ENCODE measurements at places on chromosomes 13 and 19.

DNA sequence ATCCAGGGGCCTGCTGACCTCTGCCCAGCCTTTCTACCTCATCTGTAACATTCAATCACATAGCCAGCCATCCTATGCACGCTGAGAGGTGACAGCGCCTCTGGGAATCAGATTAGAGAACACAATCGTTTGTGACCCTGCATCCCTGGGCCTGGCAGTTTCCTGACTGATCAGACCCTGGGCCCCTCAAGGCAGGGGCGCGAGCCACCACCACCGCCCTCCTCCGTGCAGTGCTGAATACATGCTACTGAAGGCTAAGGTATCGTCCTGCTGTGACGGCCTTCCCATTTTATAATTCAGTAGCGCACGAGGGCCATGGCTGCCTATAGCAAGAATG, 1.3 kb downstream of the TMTC4 start:
- DNase-seq: no peak

GRCh38 chr13:61156753-61157152, 258.9 kb downstream of the PCDH20 start:
- no peak for DNase-seq

DNA sequence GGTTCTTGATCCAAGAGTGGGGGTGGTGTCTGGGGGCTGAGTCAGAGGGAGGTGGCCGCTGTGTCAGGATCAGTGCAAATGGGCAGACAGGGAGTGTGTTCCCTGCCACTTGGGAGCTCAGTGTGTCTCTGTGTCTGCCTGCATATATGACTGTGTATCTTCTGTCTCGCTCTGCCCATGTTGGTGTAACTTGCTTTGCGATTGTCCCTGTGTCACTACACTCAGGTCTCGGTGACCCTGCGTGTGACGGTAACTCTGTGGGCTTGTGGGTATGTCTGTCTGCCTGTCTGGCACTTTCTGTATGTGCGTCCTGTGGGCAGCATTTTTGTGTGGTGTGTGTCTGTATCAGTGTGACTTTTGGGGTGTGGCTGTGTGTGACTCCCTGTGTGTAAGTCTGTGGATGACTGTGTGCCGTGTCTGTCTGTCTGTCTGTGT, 8.2 kb upstream of the ERFL start:
- peak; percentile 61 for DNase-seq

DNA sequence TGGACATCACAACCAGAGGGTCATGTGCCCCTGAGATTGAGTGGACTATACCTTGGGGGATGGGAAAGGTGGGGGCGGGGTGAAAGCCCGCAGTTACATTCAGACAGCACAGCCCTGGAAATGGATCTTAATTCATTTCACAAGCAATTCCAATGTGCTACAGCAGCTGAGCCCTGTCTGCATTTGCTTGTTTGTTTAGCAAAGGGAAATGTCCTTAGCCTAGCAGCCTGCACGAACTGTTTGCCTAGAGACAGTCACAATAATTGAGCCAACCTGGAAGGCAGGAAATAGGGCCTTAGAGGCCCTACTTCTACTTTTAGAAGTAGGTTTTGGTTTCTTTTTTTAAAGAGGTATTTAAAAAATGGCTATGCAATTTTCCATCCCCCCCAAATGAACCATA, 177.3 kb upstream of the KL start:
- DNase-seq: no peak

- DNase-seq: no peak
Measured at GRCh38 chr19:40982594-40983101, 8.4 kb upstream of the CYP2B6 start.

- no peak for DNase-seq
Measured at GRCh38 chr13:97653443-97654140, 219.6 kb downstream of the RAP2A start.

DNA sequence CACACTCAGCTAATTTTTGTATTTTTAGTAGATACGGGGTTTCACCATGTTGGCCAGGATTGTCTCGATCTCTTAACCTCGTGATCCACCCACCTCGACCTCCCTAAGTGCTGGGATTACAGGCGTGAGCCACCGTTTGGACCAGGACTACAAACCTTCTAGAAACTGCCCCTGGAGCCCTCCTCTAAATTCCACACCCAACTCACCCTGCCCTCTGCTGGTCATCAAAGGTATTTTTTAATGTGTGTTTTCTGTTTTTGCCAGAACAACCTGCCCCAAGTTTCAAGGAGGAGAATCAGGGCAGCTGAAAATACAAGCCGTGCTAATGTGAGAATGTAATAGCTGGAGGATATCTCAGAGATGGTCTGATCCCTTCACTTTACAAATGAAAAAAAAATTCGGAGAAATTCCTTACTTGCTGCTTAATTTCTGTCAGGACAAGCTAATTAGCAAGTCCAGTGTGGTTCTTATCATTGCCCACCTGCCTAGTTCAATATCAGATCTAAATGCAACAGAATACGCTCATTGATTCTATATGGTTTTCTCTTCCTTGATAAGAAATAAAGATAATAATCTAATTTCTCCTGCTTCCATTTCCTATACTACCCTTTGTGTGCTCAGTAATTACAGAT, 4.1 kb downstream of the ATP8A2 start:
- DNase-seq: peak; percentile 33

- no peak for DNase-seq
Measured at GRCh38 chr13:88031980-88032559, 360.9 kb downstream of the SLITRK5 start.

DNA sequence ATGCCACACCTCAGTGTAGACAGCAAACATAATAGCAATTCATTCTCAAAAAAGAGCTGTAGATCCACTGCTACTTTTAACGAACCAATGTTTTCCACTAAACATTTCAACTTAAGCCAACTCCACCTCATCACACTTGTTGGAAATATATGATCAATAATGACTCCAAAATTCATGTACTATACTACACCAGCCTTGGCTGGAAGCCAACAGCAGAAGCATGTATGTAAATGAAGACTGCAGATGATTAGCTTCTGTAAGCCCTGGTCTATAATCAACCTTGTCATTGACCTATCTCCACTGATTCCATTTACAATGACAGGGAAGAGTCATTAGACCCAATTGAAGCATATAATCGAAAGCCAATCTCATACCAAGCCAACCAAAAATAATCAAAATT, 71.7 kb downstream of the STK24 start:
- no peak for DNase-seq

GRCh38 chr19:6662702-6663101, 7.3 kb downstream of the TNFSF14 start:
- no peak for DNase-seq

GRCh38 chr19:34316247-34316646, 48.7 kb upstream of the GPI start:
- no peak for DNase-seq

DNA sequence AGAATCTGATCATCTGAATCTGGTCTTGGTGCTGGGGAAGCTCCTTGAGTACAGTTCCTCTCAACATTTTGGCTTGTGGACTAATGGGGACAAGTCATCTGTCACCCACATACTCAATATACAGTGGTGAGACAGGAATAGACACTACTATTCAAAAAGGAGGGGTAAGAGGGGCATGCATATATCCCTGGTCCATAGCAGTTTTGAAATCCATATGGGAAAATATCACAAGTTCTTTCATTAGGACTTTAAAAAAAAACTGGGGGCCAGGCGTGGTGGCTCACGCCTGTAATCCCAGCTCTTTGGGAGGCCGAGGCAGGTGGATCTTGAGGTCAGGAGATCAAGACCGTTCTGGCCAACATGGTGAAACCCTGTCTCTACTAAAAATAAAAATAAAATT, 20.3 kb upstream of the PPP5C start:
- no peak for DNase-seq
